ENCODE measurements at places on chromosomes 16 and 17.

DNA sequence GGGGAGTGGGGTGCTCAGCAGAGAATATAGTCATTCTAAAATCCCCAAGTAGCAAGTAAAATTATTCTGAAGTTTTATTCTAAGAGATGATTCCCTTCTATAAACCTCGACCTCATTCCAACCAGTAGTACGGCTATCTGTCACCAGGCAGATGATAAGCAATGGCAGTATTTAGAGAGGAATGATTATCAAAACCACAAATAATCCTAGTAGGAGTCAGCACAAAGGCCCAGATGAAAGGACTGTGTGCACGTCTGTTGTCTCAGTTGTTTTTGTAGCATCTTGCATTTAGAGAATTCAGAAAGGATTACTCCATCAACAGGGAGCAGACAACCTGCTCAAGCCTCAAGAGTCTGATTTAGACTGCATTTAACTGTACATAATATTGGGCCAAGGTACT, 21.2 kb downstream of the EZH1 start:
- DNase-seq, result no peak

DNA sequence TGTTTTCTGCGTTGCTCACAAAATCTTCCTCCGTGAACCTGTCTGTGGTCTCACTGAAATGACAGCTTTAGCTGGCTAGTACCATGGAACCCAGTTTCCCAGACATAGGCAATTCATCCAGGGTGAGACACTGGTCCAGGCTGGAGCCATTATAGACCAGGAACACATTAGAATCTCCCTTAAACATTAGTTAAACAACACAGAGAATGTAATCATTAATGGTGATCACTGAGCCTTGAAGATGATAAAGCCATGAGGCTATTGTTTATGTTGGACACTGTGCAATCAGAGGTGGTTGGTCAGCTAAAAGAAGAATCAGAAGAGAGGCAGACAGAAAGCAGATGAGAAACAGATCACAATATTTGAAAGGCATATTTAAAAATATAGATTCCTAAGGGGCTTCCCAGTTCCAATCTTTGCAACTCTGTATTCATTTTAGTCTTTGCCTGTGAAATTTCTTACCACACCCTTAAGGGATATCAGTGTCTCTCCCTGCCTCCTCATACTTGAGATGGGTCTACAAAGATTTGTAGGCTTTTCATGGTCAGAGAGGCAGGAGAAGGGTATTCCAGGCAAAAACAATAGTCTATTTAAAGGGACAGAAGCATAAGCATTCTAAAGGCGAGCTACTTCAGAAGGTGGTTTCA, 317.9 kb downstream of the MAP2K6 start:
- DNase-seq, result no peak

DNA sequence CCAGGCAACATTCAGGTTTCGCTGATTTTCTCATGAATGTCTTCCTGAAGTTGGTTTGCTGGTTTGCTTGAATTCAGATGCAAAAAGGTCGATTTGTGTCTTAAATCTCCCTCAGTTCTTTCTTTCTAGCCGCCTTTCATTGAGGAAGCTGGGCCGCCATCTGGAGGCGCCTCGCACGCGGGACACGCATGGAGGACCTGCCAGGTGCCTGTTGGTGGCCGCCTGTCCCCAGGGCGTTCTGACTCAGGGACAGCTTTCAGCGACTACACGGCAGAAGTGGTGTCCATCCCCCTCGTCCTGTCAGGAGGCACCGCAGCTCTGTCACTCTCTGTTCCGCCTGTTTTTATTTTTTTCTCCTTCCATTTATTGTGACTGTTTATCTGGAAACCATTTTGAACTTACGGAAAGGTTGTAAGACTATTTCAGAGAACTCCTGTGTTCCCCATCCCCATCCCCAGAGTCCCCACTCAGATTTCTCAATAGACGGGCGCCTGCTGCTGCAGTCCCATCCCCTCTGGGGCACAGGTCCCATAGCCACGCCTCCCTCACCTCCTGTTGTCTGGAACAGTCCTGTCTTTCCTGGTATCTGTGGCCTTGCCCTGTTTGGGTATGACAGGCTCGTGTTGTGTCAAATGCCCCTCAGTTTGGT, 33.2 kb downstream of the COX4I1 start:
- no peak for DNase-seq

- DNase-seq, result peak; percentile 33
Measured at GRCh38 chr17:50274142-50274896, at the start of gene TMEM92. Gene TMEM92 (plus strand): TSS chr17:50274466. CDS start chr17:50274502, 36 bp downstream.

DNA sequence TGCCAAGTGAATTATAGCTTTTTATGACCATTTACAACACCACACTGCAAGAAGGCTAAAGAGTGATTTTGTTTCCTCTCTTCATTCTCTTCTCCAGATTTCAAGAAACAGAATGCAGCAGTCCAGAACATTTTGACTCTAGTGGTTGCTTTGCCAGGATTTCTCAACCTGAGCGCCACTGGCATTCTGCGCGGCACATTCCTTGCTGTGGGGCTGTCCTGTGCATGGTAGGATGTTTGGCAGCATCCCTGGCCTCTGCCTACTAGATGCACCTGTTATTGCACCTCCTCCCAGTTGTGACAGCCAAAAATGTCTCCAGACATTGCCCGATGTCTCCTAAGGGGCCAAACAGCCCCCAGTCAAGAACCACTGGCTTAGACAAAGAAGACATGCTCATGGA, 25.7 kb upstream of the SLC39A11 start:
- DNase-seq, result no peak

DNA sequence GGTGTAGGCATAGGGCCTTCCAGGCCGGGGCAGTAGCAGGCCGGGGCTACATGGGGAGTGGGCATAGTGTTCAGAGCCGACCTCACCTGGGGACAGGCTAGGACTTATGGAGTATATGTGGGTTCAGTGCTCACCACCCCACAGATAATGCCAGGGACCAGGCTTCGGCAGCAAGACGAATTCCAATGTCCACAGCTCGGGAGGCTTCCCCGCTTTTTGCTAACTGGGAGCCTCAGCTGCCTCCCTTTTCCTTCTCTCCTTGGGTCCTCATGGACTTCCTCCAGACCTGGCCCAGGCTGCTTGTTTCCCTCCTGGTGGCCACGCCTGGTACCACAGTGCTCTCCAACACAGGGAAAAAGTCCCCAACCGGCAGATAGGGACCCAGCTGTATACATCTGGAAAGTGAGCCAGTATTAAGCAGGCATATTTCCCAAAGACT, 20.1 kb upstream of the SLC46A1 start:
- no peak for DNase-seq

DNA sequence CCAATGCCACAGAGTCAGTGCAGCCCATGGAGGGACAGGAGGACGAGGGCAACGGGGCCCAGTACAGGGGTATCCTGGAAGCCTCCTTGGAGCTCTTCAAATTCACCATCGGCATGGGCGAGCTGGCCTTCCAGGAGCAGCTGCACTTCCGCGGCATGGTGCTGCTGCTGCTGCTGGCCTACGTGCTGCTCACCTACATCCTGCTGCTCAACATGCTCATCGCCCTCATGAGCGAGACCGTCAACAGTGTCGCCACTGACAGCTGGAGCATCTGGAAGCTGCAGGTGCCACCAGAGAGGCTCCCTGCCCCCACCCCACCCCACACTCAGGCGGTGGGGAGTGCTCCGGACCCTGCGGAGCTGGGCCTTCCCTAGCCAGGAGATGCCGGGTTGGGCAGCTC, 16.6 kb downstream of the TRPV2 start:
- no peak for DNase-seq

DNA sequence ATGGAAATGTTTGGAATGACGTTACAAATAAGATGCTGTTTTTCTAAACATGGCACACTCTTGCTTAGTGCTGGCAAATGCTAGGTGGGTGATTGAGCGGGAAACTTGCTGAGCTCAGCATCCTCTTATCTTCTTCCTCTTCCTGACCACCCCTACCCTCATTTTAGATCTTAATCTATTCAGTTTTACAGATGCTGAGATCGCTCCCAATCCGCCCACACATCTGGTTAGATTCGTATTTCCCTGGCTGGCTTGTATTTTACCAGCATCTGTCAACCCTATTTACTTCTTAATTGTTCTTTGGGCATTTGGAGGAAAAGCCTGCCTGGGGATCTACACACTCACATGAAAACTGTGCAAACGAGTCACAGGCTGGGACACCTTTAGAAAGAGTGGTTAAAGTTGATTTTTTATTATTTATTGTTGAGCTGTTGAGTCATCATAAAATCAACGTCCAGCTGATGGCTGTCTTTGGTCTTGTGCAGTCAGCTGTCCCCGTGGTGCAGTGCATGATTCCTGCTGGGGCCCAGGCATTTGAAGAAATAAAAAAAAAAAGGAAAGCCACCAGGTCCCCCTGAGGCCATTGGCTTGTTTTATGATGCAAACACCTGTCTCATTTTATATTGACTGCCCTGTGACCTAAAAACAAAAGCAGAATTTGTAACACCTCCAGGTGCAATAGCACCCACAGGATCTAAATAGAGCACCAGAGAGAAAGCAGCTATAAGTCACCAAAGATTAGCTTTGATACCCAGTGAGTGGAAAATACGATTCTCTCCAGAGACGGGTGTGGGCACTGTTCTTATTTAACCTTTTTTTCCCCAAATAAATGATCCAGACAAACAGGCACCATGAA, 258.6 kb downstream of the HS3ST3B1 start:
- no peak for DNase-seq

DNA sequence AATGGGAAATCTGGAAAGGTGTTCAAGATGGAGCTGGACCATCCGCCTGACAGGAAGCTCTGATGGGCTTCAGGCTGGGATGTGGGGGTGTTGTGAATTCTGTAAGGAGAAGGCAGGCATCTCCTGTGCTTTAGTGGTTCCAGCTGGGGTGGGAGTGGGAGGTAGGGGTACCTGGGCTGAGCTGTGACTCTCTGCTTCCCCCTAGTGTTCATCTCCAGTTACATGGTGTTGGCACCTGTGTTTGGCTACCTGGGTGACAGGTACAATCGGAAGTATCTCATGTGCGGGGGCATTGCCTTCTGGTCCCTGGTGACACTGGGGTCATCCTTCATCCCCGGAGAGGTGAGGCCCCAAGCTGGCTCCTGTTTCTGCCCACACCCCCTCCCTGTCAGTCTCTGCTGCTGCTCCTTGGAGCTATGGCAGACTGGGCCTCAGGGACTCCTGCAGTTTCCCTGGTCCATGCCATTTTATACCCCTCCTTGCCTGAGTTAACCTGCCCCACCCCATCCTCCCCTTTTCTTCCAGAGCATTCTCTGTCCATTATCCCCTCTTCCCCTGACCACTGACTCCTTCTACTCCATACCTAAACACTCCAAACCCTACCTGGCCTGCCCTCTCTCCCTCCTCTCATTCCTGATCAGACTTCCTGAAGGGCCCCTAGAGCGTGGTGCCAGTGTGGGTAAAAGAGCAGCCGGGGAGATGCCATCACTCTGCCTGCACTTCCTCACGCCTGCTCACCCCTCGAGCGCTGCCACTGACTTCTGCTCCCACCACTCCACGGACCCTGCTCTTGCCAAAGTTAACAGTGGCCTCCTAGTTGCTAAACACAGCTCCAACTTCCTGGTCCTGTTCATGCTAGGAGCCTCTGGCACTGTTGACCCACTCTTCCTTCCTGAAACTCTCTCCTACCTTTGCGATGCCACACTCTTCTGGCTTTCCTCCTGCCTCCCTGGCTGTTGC, 3.4 kb downstream of the SPNS1 start:
- DNase-seq, result no peak

DNA sequence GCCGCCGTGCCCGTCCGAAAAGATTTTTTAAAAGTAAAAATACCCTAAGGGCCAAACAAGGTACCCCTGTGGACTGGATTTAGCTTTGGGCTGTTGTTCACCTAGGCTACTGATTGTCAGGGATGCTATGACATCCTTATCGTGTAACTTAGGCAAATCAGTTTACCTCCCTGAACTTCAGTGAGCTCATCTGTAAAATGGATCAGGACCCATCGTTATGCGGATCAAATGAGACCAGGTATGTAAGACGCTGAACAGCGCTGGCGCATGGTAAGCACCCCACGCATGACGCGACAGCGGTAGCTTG, 658 bp upstream of the ZNF771 start:
- DNase-seq, result no peak

All from astrocyte of the spinal cord (primary cell).